ENCODE measurements at places on chromosomes 6 and 20.

- DNase-seq = no peak
Observed at GRCh38 chr20:63682384-63683139, 13.9 kb upstream of the TNFRSF6B start.

- no peak for DNase-seq
Observed at GRCh38 chr20:516799-517198, 26.8 kb downstream of the CSNK2A1 start.

- DNase-seq = no peak
Observed at GRCh38 chr20:15318682-15319081, 981.3 kb upstream of the FLRT3 start.

DNA sequence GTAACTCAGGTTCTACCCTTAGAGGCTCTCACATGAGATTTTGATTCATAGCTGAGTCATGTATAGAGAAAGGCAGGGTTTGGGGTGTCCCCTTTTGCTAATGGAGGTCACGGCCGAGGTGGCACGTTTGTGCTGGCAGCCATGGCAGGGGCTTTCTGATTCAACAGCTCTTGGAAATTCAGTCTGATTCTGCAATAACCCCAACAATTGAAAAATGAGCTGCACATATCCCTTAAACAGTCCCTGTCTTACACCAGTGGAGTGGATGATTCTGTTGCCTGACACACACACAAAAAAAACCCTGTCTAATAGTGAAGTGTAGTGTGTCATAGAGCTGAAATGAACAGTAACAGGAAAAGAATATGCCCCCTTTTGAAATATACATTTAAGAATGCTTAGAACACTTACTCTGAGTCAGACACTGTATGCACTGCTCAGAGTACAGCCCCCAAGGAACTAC is 40.4 kb upstream of the ARG1 start:
- DNase-seq = no peak

DNA sequence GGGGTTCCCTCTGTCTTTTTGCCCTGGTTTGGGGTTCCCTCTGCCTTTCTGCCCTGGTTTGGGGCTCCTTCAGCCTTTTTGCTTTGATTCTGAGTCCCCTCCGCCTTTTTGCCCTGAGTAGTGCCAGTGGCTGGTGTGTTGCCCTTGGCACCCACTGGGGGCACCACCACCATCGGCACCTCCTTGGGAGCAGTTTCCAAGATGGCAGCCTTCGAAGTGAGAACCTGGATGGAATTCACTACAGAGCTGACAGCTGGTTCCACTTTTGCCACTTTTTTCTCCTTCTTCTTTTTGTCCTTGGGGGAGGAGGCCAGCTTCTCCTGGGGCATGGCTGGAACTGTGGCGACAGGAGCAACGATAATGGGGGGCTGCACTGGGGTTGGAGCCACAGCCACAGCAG is 22.2 kb downstream of the RRBP1 start:
- no peak for DNase-seq

GRCh38 chr6:12803486-12803885 is 86.9 kb downstream of the PHACTR1 start:
- DNase-seq = no peak

- no peak for DNase-seq
Observed at GRCh38 chr20:8711501-8711900, 357.4 kb upstream of the PLCB4 start.

DNA sequence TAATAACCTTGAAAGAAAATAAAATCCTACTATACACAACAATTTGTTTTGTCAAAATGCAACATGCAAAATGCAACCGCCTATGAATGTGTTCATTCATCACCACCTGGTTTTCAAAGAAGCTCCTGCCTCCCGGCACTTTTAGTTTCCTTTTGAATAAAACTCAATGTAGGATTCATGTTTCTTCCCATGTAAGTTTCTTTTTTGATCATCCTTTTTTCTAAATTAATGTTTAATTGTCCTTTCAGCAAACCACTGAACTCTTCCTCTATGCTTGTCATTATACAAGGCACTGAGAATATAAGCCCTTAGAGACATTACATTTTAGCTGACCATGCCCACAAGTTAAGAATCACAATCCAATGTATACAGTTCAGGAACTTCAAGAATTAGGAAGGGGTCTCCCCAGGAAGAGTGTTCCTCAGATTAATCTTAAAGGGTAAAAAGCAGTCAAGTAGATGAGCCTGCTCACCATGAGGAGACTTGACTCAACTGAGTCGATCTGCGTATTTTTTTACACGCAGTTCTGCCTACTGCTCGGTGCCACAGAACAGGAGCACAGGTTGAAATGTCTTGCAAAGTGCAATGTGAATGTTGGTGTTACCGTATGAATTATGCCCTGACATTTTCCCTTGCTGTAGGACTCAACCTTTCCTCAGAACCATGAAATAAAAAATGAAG is 7.2 kb upstream of the THEMIS start:
- DNase-seq = no peak

DNA sequence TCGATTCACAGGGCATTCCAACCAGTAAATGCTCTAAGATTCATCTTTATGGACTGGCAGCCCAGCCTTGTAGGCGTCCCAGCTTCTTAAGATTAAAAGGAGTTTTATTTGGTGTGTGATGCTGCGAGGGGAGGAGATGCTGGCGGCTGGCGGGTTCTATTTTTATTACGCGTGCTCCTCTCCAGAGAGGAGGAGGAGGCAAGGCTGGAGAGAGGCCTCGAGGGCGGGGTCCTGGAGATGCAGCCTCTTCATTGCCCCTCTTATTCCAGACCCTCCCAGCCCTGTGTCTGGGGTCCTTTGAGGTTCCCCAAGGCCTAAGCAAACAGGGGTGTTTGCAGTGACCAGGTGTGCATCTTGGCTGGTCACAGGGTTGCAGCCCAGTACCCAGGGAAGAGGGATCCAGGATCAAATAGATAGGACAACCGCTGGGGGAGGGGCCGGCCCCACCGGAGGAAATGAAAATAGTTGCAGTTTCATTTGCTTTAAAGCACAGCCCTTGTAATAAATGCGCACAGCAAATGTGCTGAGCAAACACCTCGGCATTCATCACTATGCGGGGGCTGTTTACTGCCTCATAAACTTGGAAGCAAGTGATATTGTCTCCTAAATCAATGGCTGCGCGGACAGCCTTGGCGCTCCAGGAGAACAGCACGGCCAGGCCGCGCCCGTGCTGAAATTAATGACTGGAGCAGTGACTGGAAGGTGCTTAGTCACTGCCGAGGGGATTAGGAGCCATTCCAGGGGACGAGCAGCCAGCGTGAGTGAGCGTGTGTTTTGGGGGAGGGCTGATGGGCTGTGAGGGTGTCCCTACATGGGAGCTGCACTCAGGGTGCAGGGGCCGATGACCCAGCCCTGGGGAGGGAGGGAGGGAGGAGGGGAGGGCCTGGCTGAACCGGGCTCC is 83.0 kb downstream of the TMEM242 start:
- no peak for DNase-seq

DNA sequence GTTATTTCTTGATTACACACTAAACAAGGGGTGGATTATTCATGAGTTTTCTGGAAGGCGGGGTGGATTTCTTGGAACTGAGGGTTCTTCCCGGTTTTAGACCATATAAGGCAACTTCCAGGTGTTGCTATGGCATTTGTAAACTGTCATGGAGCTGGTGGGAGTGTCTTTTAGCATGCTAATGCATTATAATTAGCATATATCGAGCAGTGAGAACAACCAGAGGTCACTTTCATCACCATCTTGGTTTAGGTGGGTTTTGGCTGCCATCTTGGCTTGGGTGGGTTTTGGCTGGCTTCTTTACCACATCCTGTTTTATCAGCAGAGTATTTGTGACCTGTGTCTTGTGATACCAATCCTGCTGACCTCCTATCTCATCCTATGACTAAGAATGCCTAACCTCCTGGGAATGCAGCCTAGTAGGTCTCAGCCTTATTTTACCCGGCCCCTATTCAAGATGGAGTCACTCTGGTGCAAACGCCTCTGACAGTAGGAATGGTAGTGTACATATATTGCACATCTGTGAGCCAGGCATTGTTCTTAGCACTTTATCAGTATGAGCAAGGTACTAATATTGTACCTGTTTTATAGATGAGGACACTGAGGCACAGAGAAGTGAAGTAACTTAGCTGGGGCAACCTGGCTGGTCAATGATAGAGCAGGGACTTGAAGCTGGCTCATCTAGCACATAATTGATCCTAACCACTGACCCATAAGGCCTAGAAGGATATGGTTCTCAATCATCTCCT is 203.7 kb downstream of the NFATC2 start:
- no peak for DNase-seq

GRCh38 chr6:165664559-165665383 is 1.7 kb upstream of the PDE10A start:
- no peak for DNase-seq

GRCh38 chr6:7235712-7236305 is 77.2 kb downstream of the SSR1 start:
- no peak for DNase-seq

DNA sequence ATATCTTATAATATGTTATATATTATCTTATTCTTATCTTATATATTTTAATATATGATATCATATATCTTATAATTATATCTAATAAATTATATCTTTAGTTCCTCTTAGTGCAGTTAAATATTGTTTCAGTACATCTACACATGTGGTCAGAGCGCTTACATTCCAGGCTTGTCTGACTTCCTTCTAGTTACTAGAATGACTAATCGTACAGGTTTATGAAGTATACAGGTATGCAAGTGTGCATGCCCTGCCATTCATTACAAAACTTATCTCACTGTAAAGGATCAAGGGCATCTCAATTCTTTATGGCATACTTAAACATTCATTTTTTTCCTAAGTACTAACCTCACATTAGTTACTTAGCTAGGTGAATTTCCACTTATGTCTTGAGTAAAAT is 1278.0 kb upstream of the MAP3K7 start:
- no peak for DNase-seq

DNA sequence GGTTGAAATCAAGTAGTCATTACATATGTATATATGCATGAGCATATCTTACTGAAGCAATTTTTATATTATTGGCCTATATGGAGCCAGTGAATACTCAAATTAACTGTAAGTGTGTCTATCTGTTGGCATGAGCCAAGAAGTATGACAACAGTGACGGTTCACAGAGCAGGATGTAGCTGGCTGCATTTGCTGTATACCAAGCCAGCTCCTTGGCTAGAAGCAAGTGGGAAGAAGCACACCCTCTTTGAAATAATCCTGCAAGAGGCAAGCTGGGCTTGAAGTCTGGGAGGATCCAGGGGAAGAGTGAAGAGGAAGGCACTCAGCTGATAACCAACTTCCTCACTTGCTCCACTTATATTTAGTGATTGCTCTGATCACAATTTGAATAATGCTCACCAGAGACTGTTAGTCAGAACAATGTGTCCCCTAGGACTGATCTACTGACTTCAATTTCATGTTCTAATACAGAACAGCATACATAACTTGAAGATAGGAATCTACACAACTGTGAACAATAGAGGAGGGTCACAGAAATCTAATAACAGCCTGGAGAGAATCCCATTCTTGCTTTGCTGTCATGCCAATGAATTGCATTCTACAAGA is 497.3 kb downstream of the PRKN start:
- DNase-seq = no peak

- peak; percentile 62 for DNase-seq
Observed at GRCh38 chr6:692356-692851, 535 bp downstream of the EXOC2 start.

GRCh38 chr20:14333721-14334120 is 3.7 kb downstream of the FLRT3 start:
- no peak for DNase-seq
